Mammary microvascular endothelial cell (primary cell): ENCODE measurements at places on chromosomes 12 and 14. TPM values are rescaled to one million over a fixed set of nuclear protein-coding genes. Genes with fewer than 3 reads are reported as not detected.

The ESR2 gene
- total RNA-seq = 0.27 and 0.69 TPM in 2 replicates

The DLK1 gene
- not detected in 2 replicates for total RNA-seq

The FOXG1 gene
- total RNA-seq = under 0.01 TPM in 1 of 2 replicates, not detected in the other

The MSI1 gene
- not detected in 2 replicates for total RNA-seq

The DUSP16 gene
- total RNA-seq = 9.4 and 11.1 TPM in 2 replicates

The EID3 gene
- 4.2 and 5.4 TPM in 2 replicates for total RNA-seq

The GPX2 gene
- total RNA-seq = not detected in 2 replicates

The SYNDIG1L gene
- not detected in 2 replicates for total RNA-seq

The PIANP gene
- not detected in 2 replicates for total RNA-seq

The MIA2 gene
- total RNA-seq = 10.9 and 12.6 TPM in 2 replicates

The HOXC10 gene
- not detected in 2 replicates for total RNA-seq

The SLC17A8 gene
- total RNA-seq = not detected in 2 replicates

The RNASE7 gene
- not detected in 2 replicates for total RNA-seq

The RNF212B gene
- not detected in 2 replicates for total RNA-seq

The LHX5 gene
- total RNA-seq = not detected in 2 replicates

The KRT79 gene
- not detected in 2 replicates for total RNA-seq

The DEPDC4 gene
- total RNA-seq = 0.39 TPM in 1 of 2 replicates, not detected in the other

The FGF6 gene
- not detected in 2 replicates for total RNA-seq

The TSPAN11 gene
- 3.6 and 4.4 TPM in 2 replicates for total RNA-seq

The TWF1 gene
- total RNA-seq = 106 and 109 TPM in 2 replicates

The SLC25A3 gene
- 730 and 778 TPM in 2 replicates for total RNA-seq

The LTBP2 gene
- 137 and 138 TPM in 2 replicates for total RNA-seq

The PRB2 gene
- not detected in 2 replicates for total RNA-seq

The OASL gene
- 7.7 and 11.3 TPM in 2 replicates for total RNA-seq

The SOAT2 gene
- total RNA-seq = not detected in 2 replicates

The PRB4 gene
- total RNA-seq = not detected in 2 replicates

The SERPINA10 gene
- total RNA-seq = not detected in 2 replicates

The PRR4 gene
- 0.20 TPM in 1 of 2 replicates, not detected in the other for total RNA-seq

The TAS2R13 gene
- 0.07 and 0.10 TPM in 2 replicates for total RNA-seq

The RPGRIP1 gene
- total RNA-seq = 0.05 TPM in 1 of 2 replicates, not detected in the other

The CLECL1 gene
- not detected in 2 replicates for total RNA-seq

The CCDC175 gene
- total RNA-seq = not detected in 2 replicates

The CCND2 gene
- 31.0 and 57.6 TPM in 2 replicates for total RNA-seq

The TAS2R9 gene
- total RNA-seq = not detected in 2 replicates

The GZMB gene
- not detected in 2 replicates for total RNA-seq

The SLC4A8 gene
- total RNA-seq = 1.2 and 1.9 TPM in 2 replicates
